Fibroblast of skin of left biceps (primary cell): ENCODE measurements at places on chromosomes 4 and X.

DNA sequence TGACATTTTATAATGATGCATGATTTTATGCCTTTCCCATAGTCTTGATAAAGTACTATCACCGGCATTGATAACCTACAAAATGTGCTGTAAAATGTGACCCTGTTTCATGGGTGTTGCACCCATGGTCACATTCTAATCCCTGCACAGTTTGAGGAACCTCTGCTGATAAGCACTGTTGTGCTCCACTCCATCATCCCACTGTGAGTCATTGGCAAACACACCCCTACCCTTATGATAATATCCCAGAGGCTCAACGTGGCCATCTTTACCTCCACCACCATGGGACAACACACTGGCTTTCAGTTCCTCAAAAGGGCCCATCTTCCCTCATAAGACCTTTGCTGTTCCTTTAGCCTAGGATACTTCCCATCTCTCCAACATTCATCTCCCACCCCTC, 32.0 kb upstream of the SGMS2 start:
- no peak for DNase-seq

- DNase-seq = no peak
Observed at GRCh38 chr4:90142081-90142480, 14.9 kb downstream of the CCSER1 start.

- DNase-seq = no peak
Observed at GRCh38 chrX:7889680-7890079, 37.5 kb downstream of the PNPLA4 start.

GRCh38 chr4:105644257-105644656, 64.2 kb downstream of the INTS12 start:
- no peak for DNase-seq

DNA sequence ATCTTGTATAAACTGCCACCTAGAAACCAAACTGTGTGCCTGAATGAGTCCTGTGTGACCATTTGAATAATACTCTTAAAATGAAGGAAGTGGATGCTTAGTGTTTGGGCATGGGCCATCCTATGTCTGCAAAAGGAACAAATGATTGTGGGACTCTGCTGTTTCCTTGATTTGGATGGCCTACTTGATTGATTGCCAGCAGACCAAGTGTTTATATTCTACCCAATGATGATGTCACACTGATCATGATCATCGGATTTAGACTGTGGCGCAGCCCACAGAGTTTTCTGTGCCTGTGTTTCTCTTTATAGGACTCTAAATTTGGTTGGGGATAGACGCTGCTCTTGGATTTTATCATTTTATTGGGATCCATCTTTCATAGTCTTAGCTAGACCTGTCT, 4.4 kb downstream of the SEPTIN11 start:
- DNase-seq = no peak

DNA sequence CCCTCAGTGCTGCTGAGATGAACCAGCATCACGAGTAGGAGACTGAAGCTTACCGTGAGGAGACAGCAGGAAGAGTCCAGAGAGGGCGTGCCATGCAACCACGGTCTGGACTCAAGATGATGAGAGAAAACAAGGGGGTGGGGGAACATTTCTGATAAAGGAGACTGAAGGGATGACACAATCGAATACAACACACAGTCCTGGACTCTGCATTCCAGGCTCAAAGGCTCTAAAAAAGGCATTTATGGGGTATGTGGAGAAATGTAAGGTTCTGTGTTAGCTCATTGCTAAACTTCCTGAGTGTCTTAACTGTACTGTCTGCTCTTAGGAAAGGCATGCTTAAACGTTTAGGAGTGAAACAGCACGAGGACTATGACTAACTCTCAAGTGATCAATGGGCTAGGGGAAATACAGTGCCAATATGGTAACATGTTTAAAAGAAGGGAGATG, 20.6 kb upstream of the IRAK1 start:
- peak; percentile 36 for DNase-seq

GRCh38 chr4:122053186-122053585, 98.9 kb upstream of the BLTP1 start:
- no peak for DNase-seq

DNA sequence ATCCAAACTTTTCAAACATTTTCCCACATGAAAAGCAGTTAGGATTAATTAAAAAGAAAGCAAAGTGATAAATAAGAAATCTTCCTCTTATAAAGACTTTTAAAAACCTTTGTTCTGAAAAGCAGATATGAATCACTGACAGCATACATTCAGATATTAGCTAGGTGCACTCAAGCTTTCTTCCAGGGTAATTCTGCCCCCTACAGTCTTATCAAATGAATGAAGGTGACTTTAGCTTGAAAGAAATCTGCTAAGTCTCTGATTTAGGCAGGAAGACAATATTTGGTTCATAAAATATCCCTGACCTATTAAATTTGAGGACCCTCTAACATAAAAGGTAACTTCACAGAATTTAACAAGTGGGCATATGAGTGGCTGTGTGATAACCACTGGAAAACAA, 209.1 kb upstream of the FAM47A start:
- no peak for DNase-seq

DNA sequence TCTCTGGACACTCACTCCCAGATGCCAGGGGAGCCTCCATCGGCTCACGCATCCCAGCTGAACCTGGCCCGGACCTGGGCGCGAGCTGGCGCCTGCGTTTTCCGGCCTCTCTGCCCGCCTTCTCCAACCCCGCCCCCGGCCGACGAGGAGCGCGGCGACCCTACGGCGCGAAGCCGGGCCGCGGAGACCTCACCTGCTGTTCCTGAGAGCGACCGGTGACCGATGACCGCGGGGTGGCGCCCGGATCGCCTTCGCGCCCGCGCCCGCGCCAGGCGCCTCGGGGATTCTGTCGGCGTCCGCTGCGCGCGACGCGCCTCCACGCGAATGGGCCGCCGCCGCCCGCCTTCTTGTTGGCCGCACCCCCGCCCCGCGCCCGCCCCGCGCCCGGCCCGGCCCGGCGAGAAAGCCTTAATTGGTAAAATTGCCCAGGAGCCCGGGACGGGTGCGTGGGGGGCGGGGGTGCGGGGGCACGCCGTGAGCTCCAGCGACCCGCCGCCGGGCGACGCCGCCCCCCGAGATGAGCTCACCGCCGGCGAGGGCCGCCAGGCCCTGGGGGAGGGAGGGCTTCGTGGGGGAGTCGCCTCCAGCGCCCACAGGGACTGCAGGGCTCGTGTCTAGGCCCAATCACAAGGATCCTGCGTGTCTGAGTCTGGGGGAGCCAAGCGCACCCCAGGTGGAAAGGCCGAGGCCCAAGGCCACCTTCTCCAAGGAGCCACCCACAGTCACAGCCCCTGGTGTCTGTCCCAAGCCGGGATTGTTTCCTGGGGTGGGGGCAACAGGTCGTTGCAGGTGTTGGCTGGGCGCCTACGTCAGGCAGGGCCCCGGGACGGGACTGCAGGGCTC, at the start of gene FLNA:
Gene FLNA, minus strand, starts transcription at position 322 of the 843 bp plus-strand sequence. CDS start 3,389 bp downstream, outside the sequence.
- DNase-seq = no peak

GRCh38 chr4:89347363-89348025, 39.9 kb upstream of the GPRIN3 start:
- DNase-seq = no peak

GRCh38 chr4:24632011-24632410, 47.7 kb upstream of the DHX15 start:
- no peak for DNase-seq

DNA sequence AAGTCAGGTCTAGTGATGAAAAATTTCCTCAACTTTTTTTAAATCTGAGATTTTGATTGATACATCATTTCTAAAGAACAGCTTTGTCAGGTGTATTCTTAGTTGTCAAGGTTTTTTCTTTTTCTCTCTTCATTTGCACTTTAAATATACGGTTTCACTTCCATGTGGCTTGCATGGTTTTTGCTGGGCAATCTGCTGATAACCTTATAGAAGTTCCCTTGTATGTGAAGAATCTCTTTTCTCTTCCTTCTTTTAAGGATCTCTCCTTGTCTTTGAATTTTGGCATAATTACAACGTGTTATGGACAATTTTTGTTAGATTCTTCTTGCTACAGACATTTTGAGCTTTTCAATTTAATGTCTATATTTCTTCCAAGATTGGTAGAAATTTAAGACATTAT, 76.4 kb downstream of the ZNF721 start:
- no peak for DNase-seq

DNA sequence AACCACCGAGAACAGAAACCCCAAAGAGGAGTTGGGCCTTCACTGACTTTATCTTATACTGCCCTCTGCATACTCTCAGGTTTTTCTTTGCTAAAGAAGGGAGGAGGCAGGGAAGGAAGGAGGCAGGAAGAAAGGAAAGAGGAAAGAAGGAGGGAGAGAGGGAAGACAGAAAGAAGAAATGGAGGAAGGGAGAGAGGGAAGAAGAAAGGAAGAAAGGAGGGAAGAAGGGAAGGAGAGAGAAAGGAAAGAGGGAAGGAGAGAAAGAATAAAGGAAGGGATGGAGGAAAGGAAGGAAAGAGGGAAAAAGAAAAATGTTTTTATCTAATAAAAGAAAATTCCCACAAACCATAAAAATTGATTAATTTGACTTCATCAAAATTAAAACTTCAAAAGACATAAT, 294.6 kb downstream of the PTTG2 start:
- DNase-seq = no peak

DNA sequence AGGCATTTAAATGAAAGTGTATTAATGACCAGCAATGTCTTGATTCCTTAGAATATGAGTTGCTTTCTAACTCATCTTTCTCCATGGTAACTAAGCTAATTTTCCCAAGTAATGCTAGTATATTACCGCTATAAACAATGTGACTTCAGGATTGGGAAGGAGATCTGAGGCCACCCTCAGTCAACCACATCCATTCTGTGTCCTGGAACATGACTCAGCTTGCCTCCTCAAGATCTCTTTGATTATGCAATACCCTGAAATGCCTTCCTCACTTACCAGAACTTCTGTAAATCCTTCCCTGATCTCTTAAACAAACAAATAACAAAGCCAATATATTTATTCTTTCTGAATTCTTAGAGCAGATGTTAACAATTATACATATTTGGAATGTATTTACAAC, 1495.5 kb downstream of the PCDH18 start:
- DNase-seq = peak; percentile 8

- DNase-seq = no peak
Observed at GRCh38 chr4:178356725-178357124, 914.5 kb upstream of the AGA start.

DNA sequence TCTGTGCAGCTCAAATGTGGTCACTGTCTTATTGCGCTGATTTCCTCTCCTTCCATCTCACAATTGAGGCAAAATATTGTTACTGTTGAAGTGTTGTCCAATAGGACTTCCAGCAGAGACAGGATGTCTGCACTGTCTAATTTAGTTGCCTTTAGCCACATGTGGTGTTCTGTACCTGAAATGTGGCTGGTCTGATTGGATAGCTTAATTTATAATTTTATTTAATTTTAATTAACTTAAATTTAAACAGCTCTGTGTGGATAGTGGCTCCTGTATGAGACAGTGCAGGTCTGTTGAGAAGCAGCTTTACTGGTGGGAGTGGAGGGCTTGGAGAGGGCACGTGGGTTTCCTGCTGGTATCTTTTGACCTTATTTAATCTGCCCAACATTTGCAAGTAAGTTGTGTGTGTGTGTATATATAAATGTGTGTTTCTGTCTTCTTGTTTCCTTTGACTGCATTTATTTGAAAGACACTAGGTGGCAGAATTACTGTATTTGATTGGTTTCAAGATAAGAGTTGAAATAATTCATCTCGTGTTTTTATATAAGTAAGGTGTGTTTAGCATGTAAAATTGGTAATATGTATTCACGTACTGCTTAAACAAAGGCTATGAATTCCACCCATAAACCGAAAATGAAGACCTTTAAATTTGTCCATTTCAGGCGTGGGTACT, 55.3 kb upstream of the MSANTD1 start:
- DNase-seq = no peak

DNA sequence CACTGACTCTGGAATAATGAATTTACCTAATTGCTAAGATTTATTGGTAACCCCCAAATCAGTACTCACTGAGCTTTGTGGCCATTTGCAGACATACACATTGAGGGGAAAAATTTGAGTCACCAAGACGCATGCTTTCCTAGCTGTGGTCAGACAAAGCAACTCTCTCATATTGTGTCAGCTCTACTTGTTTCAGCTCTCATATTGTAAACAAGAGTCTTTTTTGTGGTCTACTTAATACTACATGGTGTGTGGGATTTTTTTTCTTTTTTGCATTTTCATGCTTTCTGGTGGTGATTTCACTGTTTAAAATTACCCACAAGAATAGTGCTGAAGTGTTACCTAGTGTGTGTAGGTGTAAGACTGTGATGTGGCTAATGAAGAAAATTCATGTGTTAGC, 428.2 kb upstream of the GALNT7 start:
- no peak for DNase-seq

GRCh38 chr4:95250544-95251137, 298.1 kb downstream of the UNC5C start:
- no peak for DNase-seq

- DNase-seq = no peak
Observed at GRCh38 chrX:123202523-123202922, 18.4 kb downstream of the GRIA3 start.

GRCh38 chr4:21450331-21450730, 498.2 kb downstream of the KCNIP4 start:
- no peak for DNase-seq

GRCh38 chr4:185471235-185472102, at the start of gene CCDC110:
Gene CCDC110 (minus strand): TSS chr4:185471733. CDS start chr4:185471683, 50 bp downstream.
- DNase-seq = peak; percentile 77

DNA sequence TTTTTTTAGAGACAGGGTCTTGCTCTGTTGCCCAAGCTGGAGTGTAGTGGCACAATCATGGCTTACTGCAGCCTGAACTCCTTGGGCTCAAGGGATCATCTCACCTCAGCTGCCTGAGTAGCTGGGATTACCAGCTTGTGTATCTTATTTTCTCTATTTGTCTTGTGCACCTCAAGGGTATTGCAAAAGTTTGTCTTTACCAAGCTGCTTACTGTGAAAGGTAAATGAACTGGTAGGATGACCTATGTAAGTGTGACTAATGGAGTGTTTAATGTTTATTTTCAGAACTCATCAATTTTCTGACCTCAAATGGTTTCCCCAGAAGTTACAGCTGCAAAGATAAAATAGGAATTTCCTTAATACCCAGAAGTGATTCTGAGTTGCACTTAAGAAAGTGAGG, 5.3 kb upstream of the FGA start:
- DNase-seq = no peak

- no peak for DNase-seq
Observed at GRCh38 chr4:14165222-14165920, 537.8 kb upstream of the BOD1L1 start.
